H1 (cell line): ENCODE measurements at places on chromosomes 6 and 20. TPM values are rescaled to one million over a fixed set of nuclear protein-coding genes. Genes with fewer than 3 reads are reported as not detected.

Gene GGTLC1
- not detected in 2 replicates for polyA plus RNA-seq

Gene HTR1B
- polyA plus RNA-seq: 1.4 and 1.7 TPM in 2 replicates

Gene DEFB123
- polyA plus RNA-seq: not detected in 2 replicates

Gene HLA-C
- polyA plus RNA-seq: 360 and 430 TPM in 2 replicates

Gene ZFP57
- 0.85 and 1.0 TPM in 2 replicates for polyA plus RNA-seq

Gene NKX2-2
- not detected in 2 replicates for polyA plus RNA-seq

Gene ENPP3
- 0.11 TPM in 1 of 2 replicates, not detected in the other for polyA plus RNA-seq

Gene LIME1
- 5.9 and 9.5 TPM in 2 replicates for polyA plus RNA-seq

Gene UNC5CL
- 1.7 and 2.3 TPM in 2 replicates for polyA plus RNA-seq

Gene SLC35F1
- polyA plus RNA-seq: 5.4 and 7.0 TPM in 2 replicates

Gene SLC32A1
- polyA plus RNA-seq: 0.09 and 0.19 TPM in 2 replicates

Gene CD24
- polyA plus RNA-seq: 1,771 and 2,134 TPM in 2 replicates

Gene ZC3H12D
- polyA plus RNA-seq: 0.05 TPM in 2 replicates

Gene ADNP
- 21.1 and 31.6 TPM in 2 replicates for polyA plus RNA-seq

Gene CALHM6
- polyA plus RNA-seq: 1.8 and 2.0 TPM in 2 replicates

Gene ANKRD66
- 0.05 TPM in 1 of 2 replicates, not detected in the other for polyA plus RNA-seq

Gene SPATS1
- not detected in 2 replicates for polyA plus RNA-seq

Gene GABRR1
- polyA plus RNA-seq: 0.52 and 0.63 TPM in 2 replicates

Gene NOP56
- polyA plus RNA-seq: 364 and 391 TPM in 2 replicates

Gene FAM83B
- polyA plus RNA-seq: 0.66 and 0.71 TPM in 2 replicates

Gene WFDC12
- polyA plus RNA-seq: not detected in 2 replicates

Gene CYB5R4
- 0.75 and 2.8 TPM in 2 replicates for polyA plus RNA-seq

Gene PRSS16
- polyA plus RNA-seq: 38.9 and 39.6 TPM in 2 replicates

Gene SCGN
- not detected in 2 replicates for polyA plus RNA-seq

Gene IRF4
- 0.77 and 1.1 TPM in 2 replicates for polyA plus RNA-seq

Gene ASIP
- not detected in 2 replicates for polyA plus RNA-seq

Gene MATN4
- 2.1 and 3.6 TPM in 2 replicates for polyA plus RNA-seq

Gene TRAPPC3L
- not detected in 2 replicates for polyA plus RNA-seq

Gene ARMC12
- 3.7 and 3.9 TPM in 2 replicates for polyA plus RNA-seq

Gene MYO6
- 4.5 and 8.3 TPM in 2 replicates for polyA plus RNA-seq

Gene FAM184A
- polyA plus RNA-seq: 3.0 and 6.3 TPM in 2 replicates

Gene ME1
- polyA plus RNA-seq: 0.69 and 1.3 TPM in 2 replicates

Gene SNAP91
- 0.97 and 1.3 TPM in 2 replicates for polyA plus RNA-seq

Gene BPIFB1
- polyA plus RNA-seq: not detected in 2 replicates

Gene CAP2
- 6.4 and 7.2 TPM in 2 replicates for polyA plus RNA-seq

Gene TCF15
- polyA plus RNA-seq: 3.7 and 4.4 TPM in 2 replicates

Gene CLVS2
- 0.20 and 0.30 TPM in 2 replicates for polyA plus RNA-seq

Gene SLC17A3
- polyA plus RNA-seq: not detected in 2 replicates

Gene REM1
- 0.05 TPM in 2 replicates for polyA plus RNA-seq

Gene STX11
- polyA plus RNA-seq: 0.15 and 0.20 TPM in 2 replicates

Gene SEMG2
- not detected in 2 replicates for polyA plus RNA-seq

Gene CCN6
- polyA plus RNA-seq: not detected in 2 replicates

Gene RAB44
- polyA plus RNA-seq: 0.02 and 0.03 TPM in 2 replicates

Gene BFSP1
- 1.5 and 1.8 TPM in 2 replicates for polyA plus RNA-seq

Gene GLP1R
- 2.7 TPM in 2 replicates for polyA plus RNA-seq

Gene BHLHE23
- 0.36 TPM in 1 of 2 replicates, not detected in the other for polyA plus RNA-seq

Gene OR2H2
- polyA plus RNA-seq: not detected in 2 replicates

Gene C6orf163
- 0.35 and 0.36 TPM in 2 replicates for polyA plus RNA-seq

Gene MICB
- polyA plus RNA-seq: 19.7 and 25.3 TPM in 2 replicates

Gene POPDC3
- 3.4 and 6.5 TPM in 2 replicates for polyA plus RNA-seq

Gene CENPB
- 17.7 and 25.2 TPM in 2 replicates for polyA plus RNA-seq

Gene TRIM40
- polyA plus RNA-seq: not detected in 2 replicates

Gene IMPG1
- polyA plus RNA-seq: 0.02 TPM in 2 replicates

Gene SMOC2
- 8.5 TPM in 2 replicates for polyA plus RNA-seq

Gene PDE10A
- polyA plus RNA-seq: 1.1 TPM in 2 replicates

Gene PAK5
- polyA plus RNA-seq: 0.49 and 0.54 TPM in 2 replicates

Gene MUC21
- not detected in 2 replicates for polyA plus RNA-seq
